CD4-positive, alpha-beta memory T cell (primary cell): ENCODE measurements at places on chromosomes 12 and 14. TPM values are rescaled to one million over a fixed set of nuclear protein-coding genes. Genes with fewer than 3 reads are reported as not detected.

GRCh38 chr14:61408498-61408897 is 87.1 kb downstream of the PRKCH start:
- no peaks in the 10 kb centered on the region for H3K36me3 ChIP-seq
- no peak overlapping the region for H3K4me3 ChIP-seq
- H3K27me3 ChIP-seq: no peaks in the 10 kb centered on the region
- DNase-seq: no peak

GRCh38 chr14:35362450-35362849 is 42.1 kb downstream of the NFKBIA start:
- no peaks in the 10 kb centered on the region for H3K36me3 ChIP-seq
- no peaks in the 10 kb centered on the region for H3K27me3 ChIP-seq
- H3K4me1 ChIP-seq: no peaks in the 10 kb centered on the region
- no peak for DNase-seq
- H3K4me3 ChIP-seq: no peak overlapping the region

GRCh38 chr12:79655036-79655435 is 35.7 kb downstream of the PAWR start:
- H3K4me3 ChIP-seq: no peak overlapping the region
- no peak for DNase-seq
- no peaks in the 10 kb centered on the region for H3K36me3 ChIP-seq
- no peaks in the 10 kb centered on the region for H3K27me3 ChIP-seq
- H3K4me1 ChIP-seq: no peaks in the 10 kb centered on the region
- H3K27ac ChIP-seq: no peak overlapping the region

- H3K4me1 ChIP-seq: no peaks in the 10 kb centered on the region
- H3K36me3 ChIP-seq: no peaks in the 10 kb centered on the region
- no peak for DNase-seq
- no peak overlapping the region for H3K4me3 ChIP-seq
These were observed 690.9 kb upstream of the FBXO33 start for GRCh38 chr14:40122968-40123648.

- H3K4me3 ChIP-seq: no peak overlapping the region
- H3K27me3 ChIP-seq: no peaks in the 10 kb centered on the region
- no peaks in the 10 kb centered on the region for H3K4me1 ChIP-seq
- DNase-seq: no peak
- no peak overlapping the region for H3K27ac ChIP-seq
- no peaks in the 10 kb centered on the region for H3K36me3 ChIP-seq
These were observed 612.4 kb downstream of the NRXN3 start for GRCh38 chr14:78782551-78782950.

DNA sequence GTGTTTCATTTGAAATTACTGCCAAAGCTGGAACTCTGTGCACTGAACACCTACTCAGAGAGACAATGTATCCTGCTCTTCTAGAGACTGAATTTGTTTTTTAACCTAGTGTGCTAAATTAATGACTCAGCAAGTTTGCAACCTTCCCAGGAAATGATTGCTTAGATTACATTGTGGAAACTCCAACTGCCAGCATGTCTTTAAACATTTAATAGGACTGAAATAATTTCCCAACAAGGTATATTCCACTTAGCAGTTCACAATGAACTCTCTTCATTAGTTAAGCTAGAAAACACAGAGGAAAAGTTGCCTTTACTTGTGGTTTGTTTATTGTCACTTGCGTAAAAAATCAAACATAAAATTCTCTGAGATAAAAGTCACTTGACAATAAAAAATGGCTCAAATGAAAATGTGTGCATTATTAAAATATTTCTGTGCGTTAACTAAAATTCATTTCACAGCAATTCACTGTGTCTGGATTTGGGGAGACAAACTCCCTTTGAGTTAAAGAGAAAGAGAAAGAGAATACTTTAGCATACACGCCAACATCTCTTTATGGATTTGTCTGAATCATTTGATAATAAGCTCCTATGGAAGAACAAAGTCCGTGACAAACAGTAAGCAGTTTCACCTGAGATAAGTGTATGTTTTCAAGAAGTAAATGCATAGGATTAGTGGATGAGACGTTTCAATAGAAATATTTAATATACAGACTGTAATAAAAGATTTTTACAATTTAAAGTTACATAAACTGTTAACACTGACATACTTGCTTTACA is 284.0 kb downstream of the PRKD1 start:
- DNase-seq: no peak
- H3K36me3 ChIP-seq: no peaks in the 10 kb centered on the region
- H3K27ac ChIP-seq: no peak overlapping the region
- no peaks in the 10 kb centered on the region for H3K27me3 ChIP-seq
- H3K4me3 ChIP-seq: no peak overlapping the region

GRCh38 chr14:59695198-59695597 is 118.6 kb upstream of the CCDC175 start:
- H3K27ac ChIP-seq: no peak overlapping the region
- H3K4me1 ChIP-seq: no peaks in the 10 kb centered on the region
- no peak overlapping the region for H3K4me3 ChIP-seq
- no peak for DNase-seq
- H3K36me3 ChIP-seq: no peaks in the 10 kb centered on the region

- DNase-seq: no peak
- peaks cover 49% of the 10 kb centered on the region for H3K4me1 ChIP-seq
- peak overlapping the region; percentile 88 for H3K4me3 ChIP-seq
- no peaks in the 10 kb centered on the region for H3K36me3 ChIP-seq
- no peaks in the 10 kb centered on the region for H3K27me3 ChIP-seq
These were observed 33.8 kb downstream of the WBP11 start for GRCh38 chr12:14769466-14769968.

DNA sequence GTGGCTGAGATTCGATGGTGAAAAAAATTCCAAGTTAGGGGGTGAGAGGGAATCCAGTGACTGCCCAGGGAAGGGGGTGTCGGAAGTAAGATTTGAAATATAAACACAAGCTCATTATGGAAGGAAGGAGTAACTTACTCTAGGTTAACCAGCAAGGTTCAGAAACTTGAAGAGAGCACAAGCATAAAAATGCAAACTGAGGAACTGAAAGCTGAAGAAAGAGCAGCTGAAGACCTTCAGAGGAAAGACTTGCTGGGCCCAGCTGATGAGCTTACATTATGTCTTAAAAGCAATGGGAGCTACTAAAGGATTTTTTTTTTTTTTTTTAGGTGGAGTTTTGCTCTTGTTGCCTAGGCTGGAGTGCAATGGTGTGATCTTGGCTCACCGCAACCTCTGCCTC is 189.7 kb upstream of the GRIN2B start:
- H3K4me1 ChIP-seq: no peaks in the 10 kb centered on the region
- H3K36me3 ChIP-seq: no peaks in the 10 kb centered on the region
- H3K4me3 ChIP-seq: no peak overlapping the region
- DNase-seq: no peak
- no peaks in the 10 kb centered on the region for H3K27me3 ChIP-seq
- no peak overlapping the region for H3K27ac ChIP-seq

- no peak overlapping the region for H3K27ac ChIP-seq
- H3K27me3 ChIP-seq: peaks cover 14% of the 10 kb centered on the region
- no peaks in the 10 kb centered on the region for H3K36me3 ChIP-seq
- no peak for DNase-seq
- H3K4me1 ChIP-seq: peaks cover 17% of the 10 kb centered on the region
These were observed 1.8 kb upstream of the BMAL2 start for GRCh38 chr12:27330846-27331245.

- DNase-seq: no peak
- H3K4me3 ChIP-seq: no peak overlapping the region
- no peak overlapping the region for H3K27ac ChIP-seq
- H3K36me3 ChIP-seq: no peaks in the 10 kb centered on the region
- H3K27me3 ChIP-seq: no peaks in the 10 kb centered on the region
These were observed 44.0 kb upstream of the MEG3 start for GRCh38 chr14:100781952-100782351.

DNA sequence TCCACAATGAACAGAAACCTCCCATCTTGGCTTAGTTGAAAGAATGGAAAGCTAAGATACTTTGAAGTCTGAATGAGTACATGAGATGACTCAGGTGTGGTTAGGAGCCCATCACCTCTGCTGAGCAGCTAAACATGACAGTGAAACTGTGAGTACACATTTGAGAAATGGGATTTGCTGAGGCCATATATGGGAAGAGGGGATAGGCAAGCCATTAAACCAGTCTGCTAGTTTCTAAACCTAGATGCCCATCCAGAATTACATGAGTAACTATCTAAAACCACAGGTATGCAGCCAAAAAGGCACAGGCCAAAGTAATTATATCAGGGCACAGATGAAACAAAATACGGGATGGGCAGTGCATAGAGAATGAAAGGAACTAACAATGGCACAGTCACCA is 41.2 kb downstream of the NKX2-1 start:
- H3K4me1 ChIP-seq: no peaks in the 10 kb centered on the region
- H3K27me3 ChIP-seq: no peaks in the 10 kb centered on the region
- no peaks in the 10 kb centered on the region for H3K36me3 ChIP-seq
- no peak for DNase-seq
- no peak overlapping the region for H3K27ac ChIP-seq

DNA sequence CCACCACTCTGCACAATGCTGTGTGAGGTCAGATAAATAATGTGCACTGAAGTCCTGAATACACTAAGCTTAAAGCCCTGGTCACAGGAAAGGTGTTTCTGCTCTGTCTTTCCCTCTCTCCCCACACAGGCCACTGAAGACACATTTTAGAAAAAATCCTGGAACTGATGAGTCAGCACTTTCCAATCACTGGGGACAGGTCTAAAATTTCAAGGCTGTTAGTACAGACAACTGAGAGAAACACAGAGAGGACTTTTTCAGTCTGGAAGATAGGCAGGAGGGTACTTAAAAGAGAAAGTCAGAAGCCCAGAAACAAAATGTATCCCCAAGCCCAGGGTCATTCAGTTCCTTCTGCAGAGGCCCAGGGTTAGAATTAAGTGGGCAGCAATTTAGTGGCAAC is 333.9 kb upstream of the CCDC196 start:
- no peak for DNase-seq
- no peaks in the 10 kb centered on the region for H3K27me3 ChIP-seq
- H3K4me1 ChIP-seq: no peaks in the 10 kb centered on the region
- H3K4me3 ChIP-seq: no peak overlapping the region

DNA sequence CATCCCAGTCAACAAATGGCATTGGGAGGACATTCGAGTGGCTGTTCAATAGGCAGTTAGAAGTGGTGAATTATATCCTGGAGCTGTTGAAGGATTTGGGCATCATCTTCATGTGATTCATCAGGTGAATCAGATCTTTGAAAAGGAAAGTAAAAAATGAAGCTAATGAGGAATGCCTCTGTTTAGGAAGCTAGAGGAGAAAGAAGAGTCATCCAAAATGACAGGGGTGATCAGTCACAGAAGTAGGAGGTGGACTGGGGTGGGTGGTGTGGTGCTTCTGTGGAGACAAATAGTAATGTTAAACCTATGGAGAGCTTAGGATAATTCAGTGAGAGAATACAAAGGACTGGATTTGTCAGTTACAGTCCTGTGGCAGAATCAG is 32.7 kb downstream of the DIP2B start:
- peaks cover 27% of the 10 kb centered on the region for H3K4me1 ChIP-seq
- H3K36me3 ChIP-seq: no peaks in the 10 kb centered on the region
- H3K27ac ChIP-seq: no peak overlapping the region
- DNase-seq: no peak
- H3K4me3 ChIP-seq: no peak overlapping the region

DNA sequence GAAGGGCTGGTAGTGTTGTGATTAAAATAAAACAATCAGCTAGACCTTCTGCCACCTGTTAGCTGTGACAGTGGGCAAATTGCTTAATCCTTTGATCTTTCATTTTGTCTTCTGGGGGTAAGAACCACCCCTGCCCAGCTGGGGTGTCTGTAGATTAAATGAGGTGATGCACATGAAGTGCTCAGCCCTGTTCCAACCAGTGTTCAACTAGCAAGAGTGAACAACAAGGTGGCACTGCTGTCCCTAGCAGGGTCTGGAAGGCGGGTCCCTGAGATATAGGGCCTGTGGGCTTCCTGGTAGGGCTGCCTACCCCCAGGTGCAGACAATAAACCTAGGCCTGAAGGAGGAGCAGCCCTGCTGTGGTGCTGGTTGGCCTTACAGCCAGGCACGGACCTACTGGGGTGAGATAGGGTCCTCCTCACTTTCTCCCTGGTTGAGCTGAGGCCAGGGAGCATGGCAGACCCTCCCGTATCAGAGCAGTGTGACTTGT is 60.6 kb downstream of the ARL6IP4 start:
- H3K4me3 ChIP-seq: no peak overlapping the region
- no peaks in the 10 kb centered on the region for H3K36me3 ChIP-seq
- no peak overlapping the region for H3K27ac ChIP-seq
- H3K27me3 ChIP-seq: no peaks in the 10 kb centered on the region
- DNase-seq: no peak

DNA sequence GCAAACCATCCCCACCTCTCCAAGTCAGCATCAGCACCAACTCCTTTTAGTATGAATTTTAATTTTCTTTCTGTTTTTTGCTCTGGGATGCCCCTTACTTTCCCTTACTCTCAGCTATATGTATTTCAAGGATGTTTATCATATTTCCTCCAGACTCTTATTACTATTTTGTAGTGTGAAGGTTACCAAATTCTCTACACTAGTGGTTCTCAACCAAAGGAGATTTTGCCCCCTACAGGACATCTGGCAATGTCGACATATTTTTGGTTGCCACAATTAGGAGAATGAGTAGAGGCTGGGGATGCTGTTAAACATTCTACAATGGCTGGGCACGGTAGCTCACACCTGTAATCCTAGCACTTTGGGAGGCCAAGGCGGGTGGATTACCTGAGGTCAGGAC is 29.1 kb upstream of the SOS2 start:
- DNase-seq: no peak
- no peaks in the 10 kb centered on the region for H3K36me3 ChIP-seq
- no peak overlapping the region for H3K4me3 ChIP-seq
- no peaks in the 10 kb centered on the region for H3K4me1 ChIP-seq

GRCh38 chr14:33941718-33942117 is 9.2 kb downstream of the EGLN3 start:
- no peaks in the 10 kb centered on the region for H3K27me3 ChIP-seq
- no peak overlapping the region for H3K27ac ChIP-seq
- H3K36me3 ChIP-seq: no peaks in the 10 kb centered on the region
- H3K4me3 ChIP-seq: no peak overlapping the region
- DNase-seq: no peak

DNA sequence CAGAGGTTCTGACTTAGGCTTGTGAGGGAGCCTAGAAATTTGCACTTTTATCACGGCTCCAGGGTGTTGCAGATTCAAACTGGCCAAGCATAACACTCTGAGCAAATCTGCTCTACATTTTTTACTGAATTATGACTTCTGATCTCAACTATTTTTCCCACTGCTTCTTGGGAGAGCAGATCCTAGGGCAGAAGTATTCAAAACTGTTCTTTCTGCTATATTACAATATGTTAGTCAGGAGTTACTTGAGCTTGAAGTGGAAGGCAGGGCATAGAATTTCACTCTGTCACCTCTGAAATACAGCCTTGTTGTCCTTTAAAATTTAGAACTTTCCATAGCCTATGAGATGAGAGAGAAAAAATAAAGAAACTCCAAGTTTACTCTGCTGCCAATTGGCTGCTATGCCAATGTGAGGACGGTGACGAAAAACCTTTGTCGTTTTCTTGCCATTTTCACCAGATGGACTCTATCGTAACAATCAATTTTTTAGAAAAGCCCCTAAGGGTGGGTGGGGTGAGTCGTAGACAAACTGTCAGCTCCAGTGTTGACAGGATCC is 16.4 kb upstream of the KERA start:
- H3K27me3 ChIP-seq: no peaks in the 10 kb centered on the region
- no peaks in the 10 kb centered on the region for H3K36me3 ChIP-seq
- DNase-seq: no peak
- H3K4me1 ChIP-seq: no peaks in the 10 kb centered on the region

GRCh38 chr14:57657487-57657886 is 163.8 kb upstream of the CCDC198 start:
- H3K4me3 ChIP-seq: no peak overlapping the region
- DNase-seq: no peak
- no peaks in the 10 kb centered on the region for H3K36me3 ChIP-seq
- H3K27ac ChIP-seq: no peak overlapping the region
- H3K4me1 ChIP-seq: no peaks in the 10 kb centered on the region

Gene RTL1
- not detected for total RNA-seq

Gene IAPP
- total RNA-seq: not detected

Gene FAM90A1
- not detected for total RNA-seq

Gene DAO
- not detected for total RNA-seq

Gene RNASE13
- total RNA-seq: not detected
